Stimulated activated CD4-positive, alpha-beta T cell treated with anti-CD3 and anti-CD28 coated beads, Interleukin-4, amount 100 ng/mL, for 48 hours (primary cell): ENCODE measurements at places on chromosomes 7 and 10.

GRCh38 chr7:3070908-3071307 is 27.2 kb upstream of the CARD11 start:
- DNase-seq: no peak

DNA sequence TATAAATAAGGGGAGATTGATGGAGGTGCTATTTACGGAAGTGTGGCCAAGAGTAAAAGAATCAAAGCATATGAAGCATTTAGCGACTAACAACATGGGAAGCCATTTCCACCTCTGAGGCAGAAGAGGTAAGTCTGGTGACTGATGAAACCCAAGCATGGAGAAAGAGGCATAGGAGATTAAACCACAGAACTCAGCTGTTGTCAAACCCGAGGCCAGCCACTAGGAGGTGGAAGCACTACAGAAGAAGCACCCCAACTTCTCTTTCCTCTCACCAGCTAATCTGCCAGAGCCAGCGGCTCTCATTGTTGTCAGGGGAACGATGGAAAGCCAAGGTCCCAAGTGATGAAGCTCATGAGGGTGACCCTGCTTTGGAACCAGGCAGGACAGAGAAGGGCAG is 19.6 kb upstream of the CNTNAP2 start:
- no peak for DNase-seq

DNA sequence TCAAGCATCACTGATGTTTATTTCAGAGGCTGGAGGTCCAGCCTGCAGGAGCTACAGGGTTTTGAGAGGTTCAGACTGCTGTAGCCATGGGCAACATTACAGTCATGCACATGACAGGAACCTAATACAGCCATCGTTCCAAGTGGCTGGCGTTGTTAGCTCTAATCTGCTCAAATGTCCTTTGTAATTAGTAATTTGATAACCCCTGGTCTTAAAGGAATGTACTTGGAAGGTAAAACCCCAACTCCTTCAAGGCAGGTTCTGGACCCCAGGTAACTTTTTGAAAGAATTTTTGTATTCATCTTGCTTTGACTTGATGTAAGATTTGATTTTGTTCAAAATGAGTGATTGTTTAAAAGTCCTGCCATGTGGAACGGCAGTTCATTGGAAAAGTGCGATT is 34.7 kb upstream of the FOXI2 start:
- DNase-seq: no peak

GRCh38 chr7:27142580-27143022 is 880 bp downstream of the HOXA5 start:
- no peak for DNase-seq

- DNase-seq: no peak
These were observed 144.7 kb downstream of the MDFIC start for GRCh38 chr7:115066634-115067033.

DNA sequence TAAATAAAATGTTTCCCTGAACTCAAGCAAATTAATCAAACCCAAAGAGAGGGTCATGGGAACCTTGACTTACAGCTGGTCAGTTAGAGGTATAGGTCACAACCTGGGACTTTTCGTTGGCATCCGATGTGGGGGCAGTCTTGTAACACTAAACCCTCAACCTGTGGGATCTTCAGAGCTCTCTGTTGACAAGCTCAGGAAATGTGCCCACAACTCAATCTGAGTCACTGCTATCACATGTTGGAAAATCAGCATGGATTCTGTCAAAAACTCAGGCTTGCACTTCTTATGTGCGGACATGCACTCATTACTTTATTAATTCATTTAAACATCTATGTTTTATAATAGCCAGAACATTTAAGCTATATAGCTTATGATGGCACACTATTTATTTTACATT is 424.6 kb upstream of the SORCS1 start:
- DNase-seq: no peak

DNA sequence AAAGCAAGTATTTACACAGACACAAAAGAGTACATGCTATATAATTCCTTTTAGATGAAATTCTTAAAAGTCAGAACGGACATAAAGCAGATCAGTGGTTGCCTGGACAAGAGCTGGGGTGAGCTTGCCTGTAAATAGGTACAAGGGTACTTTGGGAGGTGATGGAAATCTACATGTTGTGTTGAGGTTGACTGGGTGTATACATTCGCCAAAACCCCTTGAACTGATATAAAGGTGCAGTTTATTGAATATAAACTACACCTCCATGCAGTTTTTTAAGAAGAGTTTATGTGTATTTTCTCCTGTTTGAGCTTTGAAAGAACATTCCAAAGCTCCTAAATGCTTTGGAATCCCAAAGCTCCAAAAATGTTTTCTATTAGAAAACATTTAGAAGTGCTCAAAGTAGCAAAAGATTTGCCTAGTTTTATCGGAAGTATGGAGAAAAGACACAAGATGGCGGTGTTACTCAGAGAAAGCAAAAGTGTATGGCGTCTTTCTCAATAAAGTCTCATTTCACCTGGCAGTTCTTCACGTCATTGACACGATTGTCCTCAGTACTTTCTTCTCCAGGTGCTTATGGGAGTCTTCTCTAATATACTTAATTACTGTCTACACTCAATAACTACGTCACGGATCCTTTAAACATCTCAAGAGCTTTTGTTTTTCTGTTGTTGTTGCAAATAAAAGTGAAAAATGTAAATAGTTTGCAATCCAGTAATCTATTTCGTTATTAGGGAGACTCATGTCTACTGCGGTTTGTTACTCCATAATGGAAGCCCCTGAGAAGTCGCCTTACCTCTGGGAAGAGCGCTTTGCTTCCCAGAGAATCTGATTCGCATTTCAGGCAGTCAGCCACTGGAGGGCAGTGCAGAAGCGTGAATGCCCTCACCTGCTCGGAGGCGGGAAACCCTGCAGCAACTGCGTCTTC is 14.7 kb upstream of the SEC61G start:
- DNase-seq: peak; percentile 58

- DNase-seq: no peak
These were observed 63.0 kb upstream of the CDCA7L start for GRCh38 chr7:22008683-22009082.

GRCh38 chr10:123841115-123841514 is 50.5 kb downstream of the CPXM2 start:
- DNase-seq: no peak

DNA sequence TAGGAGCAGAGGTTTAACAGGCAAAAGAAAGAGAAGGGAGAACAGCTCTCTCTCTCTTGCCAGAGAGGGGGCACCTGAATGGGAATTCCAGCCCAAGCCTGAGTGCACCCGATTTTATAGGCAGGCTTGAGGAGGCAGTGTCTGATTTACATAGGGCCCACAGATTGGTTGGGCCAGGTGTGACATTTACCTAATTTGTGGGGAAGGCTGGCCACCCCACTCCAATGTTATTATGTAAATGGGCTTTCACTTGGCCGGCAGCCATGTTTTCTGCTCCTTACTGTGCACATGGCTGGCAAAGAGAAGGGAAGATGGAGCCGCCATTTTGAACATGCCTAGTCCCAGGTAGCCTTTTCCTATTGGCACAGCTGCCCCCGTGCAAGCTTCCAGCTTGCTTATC is 735.5 kb upstream of the AUTS2 start:
- DNase-seq: no peak

- DNase-seq: no peak
These were observed 106.8 kb downstream of the ANK3 start for GRCh38 chr10:60282771-60283353.
